ENCODE measurements at places on chromosomes 1 and 21.

DNA sequence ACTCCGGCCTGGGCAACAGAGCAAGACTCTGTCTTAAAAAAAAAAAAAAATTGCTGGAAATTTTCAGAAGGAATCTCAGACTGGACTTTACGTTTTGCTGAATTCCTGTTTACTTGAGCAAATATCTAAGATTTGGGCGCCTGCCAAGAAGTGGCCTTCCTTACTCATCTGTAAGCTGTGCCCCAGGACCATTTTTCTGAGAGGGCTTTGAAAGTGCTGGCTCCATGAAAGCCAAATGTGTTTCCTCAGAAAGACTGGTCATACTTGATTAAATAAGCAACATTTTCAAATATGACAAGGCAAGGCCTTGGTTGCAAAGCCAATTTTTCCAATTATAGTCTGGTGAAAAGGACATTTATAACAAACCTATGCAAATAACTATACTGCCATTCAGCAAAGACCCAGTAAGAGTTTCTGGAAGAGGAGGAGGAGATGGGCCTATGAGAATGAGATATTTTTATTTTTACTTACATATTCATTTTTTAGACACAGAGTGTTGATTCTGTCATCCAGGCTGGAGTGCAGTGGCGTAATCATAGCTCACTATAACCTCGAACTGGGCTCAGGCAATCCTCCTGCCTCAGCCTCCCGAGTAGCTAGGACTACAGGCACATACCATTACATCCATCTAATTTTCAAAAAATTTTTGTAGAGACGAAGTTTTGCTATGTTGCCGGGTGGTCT, 56.3 kb upstream of the HTR1D start:
- no peak for DNase-seq

GRCh38 chr21:46188226-46189212, 4.3 kb upstream of the SPATC1L start:
- no peak for DNase-seq

GRCh38 chr1:67408148-67408547, 22.1 kb downstream of the SERBP1 start:
- DNase-seq: no peak

GRCh38 chr1:246921481-246921880, 10.3 kb downstream of the AHCTF1 start:
- no peak for DNase-seq

GRCh38 chr1:48341221-48341620, 118.7 kb downstream of the SLC5A9 start:
- no peak for DNase-seq

DNA sequence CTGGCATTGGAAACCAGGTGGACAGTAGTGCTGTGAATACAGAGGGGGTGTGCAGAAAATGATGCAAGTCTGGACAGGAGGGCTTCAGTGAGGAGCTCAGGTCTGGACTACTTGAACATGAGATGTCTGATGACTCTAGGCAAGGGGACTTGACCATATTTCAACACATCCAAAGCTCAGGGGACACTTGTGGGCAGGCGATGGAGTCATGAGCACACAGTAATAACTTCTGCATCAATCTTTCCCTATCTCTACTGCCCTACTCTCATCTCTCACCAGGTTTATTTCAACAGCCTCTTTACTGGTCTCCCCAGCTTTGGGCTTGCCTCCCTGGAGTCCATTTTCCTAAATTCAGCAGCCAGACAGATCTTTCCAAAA, 21.9 kb downstream of the FMO2 start:
- DNase-seq: no peak

DNA sequence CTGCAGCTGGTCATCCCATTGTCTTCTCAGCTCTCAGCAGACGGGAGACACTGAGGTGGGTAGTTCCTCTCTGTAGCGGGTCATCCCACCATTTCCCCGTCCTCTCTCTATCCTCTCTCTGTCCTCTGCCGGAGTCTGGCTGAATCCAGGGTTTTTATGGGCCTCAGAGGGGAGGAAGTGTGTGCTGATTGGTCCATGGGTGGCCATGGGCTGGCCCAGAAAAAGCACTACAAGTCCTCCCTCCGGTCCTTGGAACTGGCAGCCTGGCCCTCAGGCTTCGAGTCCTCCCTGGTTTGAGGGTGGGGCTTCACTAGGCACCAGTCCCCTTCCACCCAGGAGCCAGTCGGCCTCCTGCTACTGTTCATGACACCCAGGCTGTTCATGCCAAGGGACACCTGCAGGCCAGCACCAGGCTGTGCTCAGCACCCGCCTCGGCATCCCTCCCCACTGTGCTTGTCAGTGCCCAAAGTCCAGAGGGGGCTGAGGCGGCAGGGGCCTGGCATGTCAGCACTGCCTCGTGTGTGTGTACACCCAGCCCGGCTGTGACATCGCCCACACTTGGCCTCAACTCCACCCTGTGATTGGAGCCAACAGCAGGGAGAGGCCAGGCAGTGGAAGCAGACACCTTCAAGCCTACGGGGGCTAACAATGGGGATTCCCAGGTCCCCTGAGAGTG, 23.0 kb upstream of the LRRC8C start:
- no peak for DNase-seq

- DNase-seq: no peak
Observed at GRCh38 chr1:45254490-45254889, 48.1 kb upstream of the ZSWIM5 start.

GRCh38 chr1:201471772-201472171, 2.8 kb upstream of the PHLDA3 start:
- no peak for DNase-seq

- DNase-seq: no peak
Observed at GRCh38 chr1:50591598-50591997, 168.4 kb upstream of the DMRTA2 start.

DNA sequence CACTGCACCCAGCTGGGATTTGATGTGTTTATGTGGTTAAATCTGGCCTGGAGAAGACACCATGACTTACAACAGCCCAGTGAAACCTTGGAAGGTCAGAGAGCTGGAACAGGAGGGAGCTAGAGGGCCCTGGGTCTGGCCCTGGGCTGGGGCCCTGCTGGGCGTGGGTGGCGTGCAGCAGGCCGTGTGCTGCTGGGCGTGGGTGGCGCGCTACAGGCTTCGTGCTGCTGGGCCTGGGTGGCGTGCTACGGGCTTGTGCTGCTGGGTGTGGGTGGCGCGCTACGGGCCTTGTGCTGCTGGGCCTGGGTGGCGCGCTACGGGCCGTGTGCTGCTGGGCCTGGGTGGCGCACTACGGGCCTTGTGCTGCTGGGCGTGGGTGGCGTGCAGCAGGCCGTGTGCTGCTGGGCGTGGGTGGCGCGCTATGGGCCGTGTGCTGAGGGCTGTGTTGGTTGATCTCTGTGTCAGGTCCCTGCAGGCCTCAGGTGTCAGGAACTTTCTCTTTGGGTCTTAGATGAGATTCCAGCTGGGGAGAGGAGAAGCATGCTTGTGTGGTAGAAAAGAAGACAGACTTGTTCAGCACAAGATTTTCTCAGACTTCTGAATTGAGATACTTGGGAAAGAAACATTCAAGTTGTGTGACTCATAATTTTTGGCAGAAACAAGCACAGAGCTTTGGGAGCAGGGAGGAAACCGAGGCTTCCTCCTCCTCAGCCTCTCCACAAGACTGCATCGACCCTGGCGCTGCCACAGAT, 66.0 kb downstream of the COL18A1 start:
- DNase-seq: no peak

All from activated gamma-delta T cell (primary cell).